ENCODE measurements at places on chromosomes 3 and 15.

DNA sequence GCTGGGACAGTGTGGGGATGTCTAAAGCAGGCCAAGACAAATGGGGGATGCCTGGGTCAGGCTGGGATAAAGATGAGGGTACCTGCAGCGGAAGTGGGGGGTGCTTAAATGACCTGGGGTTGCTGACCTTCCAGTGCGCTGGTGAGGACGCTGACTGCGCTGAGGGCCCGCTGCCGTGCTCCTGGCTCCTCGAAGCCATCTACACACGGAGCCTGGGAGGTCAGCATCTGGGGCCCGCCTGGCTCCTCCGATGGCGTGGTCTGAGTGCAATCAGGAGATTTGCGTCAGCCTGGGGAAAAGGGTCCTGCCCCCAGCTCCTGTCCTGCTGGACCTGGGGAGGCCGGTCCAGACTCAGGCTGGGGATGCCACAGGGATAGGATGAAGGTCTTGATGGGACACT is 50.7 kb downstream of the SCN5A start:
- no peak for DNase-seq

DNA sequence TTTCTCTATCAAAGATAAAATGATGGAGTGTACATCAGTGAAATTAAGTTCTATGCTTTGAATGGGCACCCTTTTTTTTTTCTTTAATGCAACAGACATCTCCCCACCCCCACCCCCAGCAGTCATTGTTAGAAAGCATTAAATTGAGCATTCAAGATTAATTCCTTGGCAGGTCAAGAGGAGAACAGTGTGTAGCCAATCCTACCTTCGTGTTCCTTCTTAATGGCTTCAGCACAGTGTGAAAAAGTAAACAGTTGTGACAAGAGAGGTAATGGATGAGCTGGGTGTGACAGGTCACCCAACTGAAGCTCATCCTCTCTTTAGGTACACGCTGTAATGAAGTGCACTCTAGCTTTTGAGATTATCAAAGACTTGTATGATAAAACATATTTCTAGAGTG is 198.5 kb upstream of the RARB start:
- no peak for DNase-seq

DNA sequence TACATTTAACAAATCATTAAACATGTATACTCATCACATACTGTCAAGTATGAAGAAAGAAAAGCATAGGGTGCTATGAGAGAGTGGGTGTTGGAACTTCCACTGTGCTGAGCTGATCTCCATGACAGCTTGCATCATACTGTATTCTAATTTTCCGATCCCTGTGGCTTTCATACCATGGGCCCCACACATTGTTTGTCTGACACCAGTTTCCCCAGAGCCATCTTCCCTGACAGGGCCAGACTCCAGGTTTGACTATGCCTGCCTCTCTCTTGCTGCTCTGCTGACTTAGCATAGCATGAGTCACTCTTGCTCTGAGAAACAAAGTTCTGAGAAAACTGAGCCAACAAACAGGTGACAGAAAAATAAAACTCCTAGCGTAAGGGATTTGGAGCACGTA is 37.0 kb upstream of the CASR start:
- DNase-seq = no peak

- no peak for DNase-seq
Measured at GRCh38 chr3:52817221-52817620, 13.3 kb downstream of the ITIH4 start.

DNA sequence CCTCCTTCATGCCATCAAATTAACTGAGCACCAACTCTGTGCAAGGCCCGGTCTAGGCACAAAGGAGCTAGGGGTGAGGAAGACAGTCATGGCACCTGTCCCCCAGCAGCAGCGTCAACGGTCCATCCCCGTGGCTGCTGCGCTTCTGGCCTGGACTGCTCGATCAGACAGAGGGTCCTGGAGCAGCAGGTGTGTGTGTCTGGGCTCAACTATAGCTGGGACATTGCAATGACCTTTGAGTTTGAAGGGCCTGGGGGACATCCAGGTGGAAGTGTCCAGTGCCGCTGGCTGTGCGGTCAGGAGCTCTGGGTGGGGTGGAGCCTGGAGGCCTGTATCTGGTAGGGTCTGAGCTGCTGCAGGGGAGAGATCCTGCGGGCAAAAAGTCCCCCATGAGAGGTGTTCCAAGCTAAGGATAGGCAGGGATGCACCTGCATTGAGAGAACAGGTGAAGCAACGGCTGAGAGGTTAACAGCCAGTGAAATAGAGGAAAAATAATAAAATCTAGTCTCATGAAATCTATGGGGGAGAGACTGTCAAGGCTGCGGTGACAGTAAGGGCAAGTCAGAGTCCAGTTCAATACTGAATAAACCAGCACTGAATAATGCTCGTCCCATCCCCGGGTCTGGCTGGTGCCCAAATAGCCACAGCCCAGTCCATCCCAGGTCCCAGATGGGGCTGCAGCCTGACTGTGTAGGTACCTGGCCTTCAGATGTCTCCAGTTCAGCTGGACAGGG is 25.4 kb upstream of the SLC41A3 start:
- no peak for DNase-seq
